ENCODE measurements at places on chromosomes 6 and 20. TPM values are rescaled to one million over a fixed set of nuclear protein-coding genes. Genes with fewer than 3 reads are reported as not detected.

DNA sequence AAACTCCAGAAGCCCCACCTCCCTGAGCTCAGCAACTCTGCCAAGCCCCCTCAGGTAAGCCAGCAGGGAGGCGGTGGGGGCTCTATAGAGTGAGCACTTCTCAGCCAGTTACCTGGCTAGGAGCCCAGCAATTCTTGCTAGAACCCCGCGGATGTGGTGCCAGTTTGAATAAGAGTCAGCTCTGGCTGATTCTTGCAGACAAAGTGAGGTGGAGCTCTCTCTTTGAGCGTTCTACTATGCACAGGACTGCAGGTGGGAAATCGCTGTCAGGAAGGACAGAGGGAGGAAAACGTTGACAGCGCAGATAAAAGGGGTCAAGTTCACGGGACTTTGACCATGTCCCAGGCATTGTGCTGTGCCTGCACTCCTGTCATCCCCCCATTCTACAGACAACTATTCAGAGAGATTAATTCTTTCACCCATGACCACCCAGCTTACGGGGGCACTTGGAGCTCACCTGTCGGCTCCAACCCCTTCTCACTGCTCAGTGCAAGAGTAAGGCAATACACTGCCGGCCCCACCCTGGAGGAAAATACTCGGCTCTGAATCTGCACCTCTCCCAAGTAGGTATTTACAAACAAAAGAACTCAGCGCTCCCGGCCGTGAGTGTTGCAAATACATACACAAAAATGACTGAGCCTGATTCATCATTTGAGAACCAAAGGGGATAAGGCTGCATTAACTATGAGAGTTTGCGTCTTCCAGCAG is 92.9 kb downstream of the ANKRD60 start:
- DNase-seq = no peak

DNA sequence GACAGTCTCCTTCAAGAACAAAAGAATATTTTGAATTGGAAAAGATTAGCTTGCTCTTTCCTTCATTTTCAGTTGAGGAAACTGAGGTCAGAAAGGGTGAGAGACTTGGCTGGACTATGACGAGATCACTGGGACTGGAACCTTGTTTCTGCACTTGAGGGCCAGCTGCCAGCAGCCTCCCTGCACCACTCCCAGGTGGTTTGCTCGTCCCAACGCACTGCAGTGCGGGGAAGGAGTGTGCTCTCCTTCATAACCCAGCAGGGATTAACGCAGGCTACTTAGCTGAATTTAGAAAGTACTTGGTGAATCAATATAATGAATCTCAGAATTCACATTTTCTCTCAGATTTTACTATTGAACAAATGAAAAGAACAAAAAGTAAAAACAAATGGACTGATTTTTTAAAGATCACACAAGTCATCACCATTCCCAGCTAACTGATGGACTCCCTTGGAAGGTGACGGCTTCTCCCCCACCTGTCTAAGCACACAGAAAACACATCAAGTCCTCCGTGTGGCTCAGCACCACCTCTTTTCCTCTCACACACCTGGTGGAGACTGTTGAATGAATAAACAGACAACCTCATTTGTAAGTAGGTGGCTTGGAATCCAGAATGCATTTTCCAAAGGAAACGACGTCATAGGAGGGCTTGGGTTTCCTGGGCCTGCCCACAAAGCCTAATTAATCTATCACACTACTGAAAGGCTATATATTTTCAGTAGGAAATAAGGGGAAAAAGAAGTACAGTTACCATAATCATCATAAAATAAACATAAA is 121.0 kb downstream of the QRSL1 start:
- no peak for DNase-seq

GRCh38 chr20:46683668-46683938 is 5.6 kb downstream of the TP53RK start:
- DNase-seq = no peak

DNA sequence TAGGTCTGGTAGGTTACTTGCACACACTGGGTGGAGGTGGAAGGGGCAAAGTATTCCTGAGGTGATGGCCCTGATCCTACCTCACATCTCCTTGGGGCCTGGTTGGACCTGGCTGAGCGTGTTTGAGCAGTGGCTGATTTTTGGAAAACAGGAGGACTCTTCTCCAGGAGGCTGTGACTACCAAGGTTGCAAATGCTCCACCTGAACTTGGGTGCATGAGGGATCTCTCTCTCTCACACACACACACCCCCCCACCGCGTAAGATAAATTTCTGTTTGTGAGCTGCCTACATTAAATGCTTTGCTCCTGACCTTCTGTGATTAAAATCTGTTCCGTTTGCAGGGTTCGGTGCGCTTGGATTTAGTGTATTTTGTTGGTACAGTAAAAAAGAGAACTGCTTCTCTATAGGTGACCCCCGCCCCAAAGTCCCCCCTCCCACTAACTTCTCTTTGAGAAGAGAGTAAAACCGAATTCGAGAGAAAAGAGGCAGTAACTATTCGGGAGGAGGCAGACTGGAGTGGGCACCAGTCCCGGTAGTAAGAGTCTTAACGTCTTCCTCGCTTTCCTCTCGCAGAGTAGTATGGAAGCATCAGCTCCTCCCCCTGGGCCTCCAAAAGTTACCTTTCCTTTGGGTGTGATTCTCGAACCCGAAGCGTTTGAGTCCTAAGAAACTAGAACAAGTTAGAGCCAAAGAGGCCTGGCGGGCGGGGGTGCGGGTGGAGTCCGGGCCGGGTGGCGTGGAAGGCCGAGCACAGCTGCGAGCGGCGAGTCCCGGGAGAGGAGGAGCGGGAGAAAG is 585 bp upstream of the DSE start:
- DNase-seq = no peak

- no peak for DNase-seq
Measured at GRCh38 chr6:134529921-134530320, 212.0 kb upstream of the SGK1 start.

- no peak for DNase-seq
Measured at GRCh38 chr20:24674921-24675605, 205.6 kb downstream of the SYNDIG1 start.

DNA sequence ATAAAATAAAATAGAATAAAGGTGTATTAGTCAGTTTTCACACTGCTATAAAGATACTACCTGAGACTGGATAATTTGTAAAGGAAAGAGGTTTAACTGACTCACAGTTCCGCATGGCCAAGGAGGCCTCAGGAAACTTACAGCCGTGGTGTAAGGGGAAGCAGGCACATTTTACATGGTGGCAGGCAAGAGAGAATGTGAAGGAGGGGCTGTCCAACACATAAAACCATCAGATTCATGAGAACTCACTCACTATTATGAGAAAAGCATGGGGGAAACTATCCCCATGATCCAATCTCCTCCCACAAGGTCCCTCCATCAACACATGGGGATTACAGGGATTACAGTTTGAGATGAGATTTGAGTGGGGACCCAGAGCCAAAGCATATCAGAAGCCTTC is 41.1 kb upstream of the BCAS1 start:
- DNase-seq = no peak

- no peak for DNase-seq
Measured at GRCh38 chr6:143901885-143902750, 37.8 kb downstream of the ZC2HC1B start.

DNA sequence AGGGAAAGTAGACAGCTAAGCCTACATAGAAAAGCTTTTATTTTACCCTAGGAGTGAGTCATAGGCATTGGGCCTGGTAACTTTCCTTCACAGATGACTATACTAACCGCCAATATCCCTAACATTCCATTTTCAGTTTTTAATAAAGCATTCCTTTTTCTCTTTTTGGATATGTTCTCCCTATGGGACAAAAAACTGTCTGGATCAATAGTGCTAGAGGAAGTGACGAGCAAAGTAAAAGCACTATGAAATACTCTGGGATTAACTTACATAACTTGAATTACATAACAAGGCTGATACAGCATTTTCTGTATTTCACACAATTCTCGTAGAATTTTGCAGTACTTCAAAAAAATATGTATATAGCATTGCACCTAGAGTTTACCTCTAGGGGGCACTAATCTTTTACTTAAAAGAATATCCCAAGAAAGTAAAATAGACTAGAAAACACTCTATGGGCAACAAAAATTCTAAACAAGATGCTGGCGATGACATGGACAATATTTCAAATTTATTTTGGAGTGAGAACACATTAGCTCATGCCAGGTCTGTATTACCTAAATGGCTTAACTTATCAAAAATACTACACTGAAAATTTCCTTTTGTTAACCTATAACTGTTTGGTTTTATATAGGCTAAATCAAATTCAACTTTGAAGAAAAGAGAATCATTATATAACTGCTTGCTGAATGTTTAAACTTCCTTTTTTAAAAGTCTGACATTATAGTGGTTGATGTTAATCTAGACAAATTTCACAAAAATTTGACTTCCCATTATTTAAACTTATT is 66.3 kb upstream of the DST start:
- DNase-seq = peak; percentile 63

DNA sequence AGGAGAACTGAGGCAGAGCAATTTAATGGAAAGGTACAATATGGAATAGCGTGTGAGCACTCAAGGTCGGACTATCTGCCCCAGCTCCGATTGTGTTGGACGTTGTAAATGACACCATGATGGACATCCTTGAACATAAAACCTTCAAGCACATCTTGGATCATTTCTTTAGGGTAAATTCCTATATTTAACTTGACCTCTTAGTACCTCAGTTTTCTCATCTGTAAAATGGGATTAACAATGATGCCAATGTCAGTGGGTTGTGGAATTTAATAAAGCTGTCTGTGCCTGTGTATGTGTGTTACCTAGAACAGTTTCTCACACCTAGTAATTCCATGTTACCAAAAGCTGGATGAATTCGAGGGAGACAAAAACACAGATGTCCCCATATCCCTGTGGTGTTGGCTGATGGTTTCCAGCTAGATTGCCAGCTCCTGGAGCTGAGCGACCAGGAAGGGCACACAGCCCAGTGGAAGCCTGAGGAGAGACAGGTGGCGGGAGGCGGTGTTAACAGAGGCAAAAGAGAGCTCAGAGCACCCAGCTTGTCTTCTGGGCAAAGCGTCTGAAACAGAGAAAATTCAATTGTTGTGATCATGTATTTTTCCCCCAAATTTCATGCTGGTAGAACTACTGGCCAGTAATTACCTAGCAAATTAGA is 32.6 kb downstream of the MDFI start:
- DNase-seq = no peak

- no peak for DNase-seq
Measured at GRCh38 chr6:130473886-130474285, 108.1 kb downstream of the TMEM200A start.

- no peak for DNase-seq
Measured at GRCh38 chr20:8326899-8327298, 194.8 kb downstream of the PLCB1 start.

- no peak for DNase-seq
Measured at GRCh38 chr6:99310553-99310952, 38.9 kb downstream of the FAXC start.

Gene TFAP2D
- total RNA-seq = not detected

Gene DOK5
- not detected for total RNA-seq

Gene ELMO2
- 16.9 TPM for total RNA-seq

Gene TCP11
- 0.13 TPM for total RNA-seq

Gene DBNDD2
- total RNA-seq = 6.4 TPM

Gene ANGPT4
- not detected for total RNA-seq

Gene RIPPLY2
- total RNA-seq = 0.51 TPM

Gene TRDN
- not detected for total RNA-seq
